ENCODE measurements at places on chromosomes 13 and 19.

DNA sequence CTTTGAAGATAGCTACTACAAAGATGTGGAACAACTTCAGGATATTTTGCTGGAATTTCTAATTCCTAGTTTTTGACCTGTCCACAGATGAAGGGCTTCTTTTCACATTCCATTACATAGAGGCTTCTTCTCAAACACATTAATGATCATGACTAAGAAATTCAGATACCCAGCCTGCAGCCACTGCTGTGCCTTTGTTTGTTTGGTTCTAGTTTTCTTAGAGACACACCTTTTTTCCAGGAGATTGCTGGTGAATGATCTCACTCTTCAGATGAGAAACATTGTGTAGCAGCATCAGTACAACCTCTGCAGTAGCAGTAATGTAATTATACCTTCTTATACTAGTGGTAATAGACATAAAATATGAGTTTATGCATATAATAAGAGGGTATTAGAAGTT, 5.0 kb downstream of the TDRD3 start:
- no peak for DNase-seq

DNA sequence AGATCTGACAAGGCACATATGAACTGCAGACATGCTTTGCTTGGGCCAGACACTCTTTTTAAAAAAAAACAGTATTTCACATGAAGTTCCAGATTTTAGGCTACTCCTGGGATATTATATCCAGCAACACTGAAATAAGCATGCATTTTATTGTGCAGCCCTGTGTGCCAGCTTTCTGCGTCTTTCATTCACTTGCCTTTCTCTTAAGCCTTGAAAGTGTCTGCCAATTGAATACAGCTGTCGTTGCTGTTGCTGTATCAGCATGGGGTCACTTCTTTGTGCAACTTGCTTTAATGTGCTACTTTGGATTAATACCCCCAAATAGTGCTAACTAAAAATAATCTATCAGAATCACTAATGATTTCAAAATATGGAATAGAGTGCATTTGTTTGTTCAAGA, 657.8 kb downstream of the SLITRK6 start:
- DNase-seq: no peak

- DNase-seq: no peak
Observed at GRCh38 chr13:46516599-46517338, 36.2 kb upstream of the LRCH1 start.

DNA sequence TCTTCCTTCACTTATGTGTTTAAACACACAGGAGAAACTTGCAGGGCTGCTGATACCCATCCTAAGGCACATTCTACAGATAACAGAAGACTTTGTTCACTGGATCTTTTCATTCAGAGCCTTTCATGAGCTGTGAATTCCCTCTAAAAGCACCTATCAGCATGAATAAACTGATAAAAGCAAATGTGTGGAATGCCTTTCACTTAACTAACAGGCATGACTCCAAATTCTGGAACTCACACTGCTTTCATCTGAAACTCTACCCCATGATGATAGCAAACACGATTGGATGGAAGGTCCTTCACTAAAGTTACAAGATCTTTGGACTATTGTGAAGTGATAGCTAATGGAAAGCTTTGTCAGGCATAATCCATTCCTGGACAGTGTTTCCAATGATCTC, 457.3 kb downstream of the EFNB2 start:
- no peak for DNase-seq

GRCh38 chr13:40145139-40145538, 489.7 kb downstream of the COG6 start:
- DNase-seq: no peak

DNA sequence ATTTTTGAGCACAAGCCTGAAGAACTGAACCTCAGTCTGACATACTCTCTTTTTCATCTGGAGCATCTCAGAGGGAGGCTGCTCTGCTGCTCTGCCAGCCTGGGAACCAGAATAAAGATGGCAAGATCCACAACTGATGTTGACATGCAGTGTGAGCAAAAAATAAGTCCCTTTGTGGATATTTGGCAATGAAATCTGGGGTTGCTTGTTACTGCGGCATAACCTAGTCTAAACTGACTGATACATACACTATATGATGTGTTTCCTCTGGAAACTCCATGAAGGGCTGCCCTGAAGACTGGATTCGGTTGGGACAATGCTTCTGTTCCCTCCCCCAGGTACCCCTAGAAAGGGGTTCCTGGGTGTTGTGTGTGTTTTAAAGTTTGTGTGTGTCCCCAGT, 106.7 kb downstream of the IER2 start:
- no peak for DNase-seq

- DNase-seq: no peak
Observed at GRCh38 chr19:39525205-39525604, 7.4 kb downstream of the EID2B start.

DNA sequence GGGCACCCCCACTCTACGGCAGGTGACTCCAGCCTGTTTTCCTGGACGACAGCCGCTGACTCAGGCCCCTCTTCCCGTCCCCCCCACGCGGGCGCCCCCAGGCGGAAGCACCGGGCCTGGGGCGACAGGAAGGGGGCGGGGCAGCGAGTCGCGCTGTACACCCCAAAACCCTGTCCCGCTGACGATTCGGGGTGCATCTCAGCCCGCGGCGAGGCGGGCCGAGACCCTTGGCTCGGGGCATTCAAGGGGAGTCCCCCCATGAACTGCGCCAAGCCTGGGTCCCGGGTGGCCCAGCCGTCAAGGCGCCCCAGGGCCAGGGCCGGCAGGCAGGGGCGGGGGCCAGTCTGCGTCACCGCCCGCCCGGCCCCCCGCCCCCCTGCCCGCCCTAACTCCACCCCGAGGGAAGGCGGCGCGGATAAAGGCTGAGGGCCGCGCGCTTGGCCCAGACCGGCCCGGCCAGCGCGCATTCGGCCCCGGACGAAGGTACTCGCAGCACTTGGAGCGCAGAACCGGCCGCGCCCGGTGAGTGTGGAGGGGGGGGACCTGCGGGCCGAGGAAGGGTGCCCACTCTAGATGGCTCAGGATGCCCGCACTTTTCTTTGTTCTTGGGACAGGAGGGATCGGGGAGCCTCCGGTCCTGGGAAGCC, at the start of gene MIDN:
TSS of gene MIDN (plus strand) at position 445 of the 647 bp plus-strand sequence. CDS start 1,714 bp downstream, outside the sequence.
- DNase-seq: peak; percentile 59

GRCh38 chr13:28379371-28380083, 115.4 kb downstream of the FLT1 start:
- DNase-seq: no peak

DNA sequence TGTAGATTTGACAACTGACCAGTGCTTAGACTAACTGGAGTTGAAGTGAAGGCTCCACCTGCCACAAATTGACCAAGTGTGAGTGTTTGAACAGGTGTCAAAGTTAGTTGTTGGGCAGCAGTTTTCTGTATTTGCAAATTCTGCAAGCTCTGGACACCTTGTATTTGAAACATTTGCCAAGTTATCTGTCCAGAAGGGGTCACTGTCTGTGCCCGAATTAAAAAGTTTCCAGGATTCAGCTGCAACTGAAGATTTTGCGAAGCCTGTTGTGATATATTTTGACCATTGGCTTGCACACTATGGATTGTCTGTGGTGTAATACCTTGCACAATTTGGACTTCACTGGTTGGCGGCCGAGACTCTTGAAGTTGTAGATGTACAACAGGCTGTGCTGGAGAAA, 1690.7 kb downstream of the SLITRK5 start:
- no peak for DNase-seq

All from stimulated activated CD4-positive, alpha-beta T cell treated with anti-CD3 and anti-CD28 coated beads, Interleukin-15, amount 100 ng/mL, for 1 hour (primary cell).